ENCODE measurements at places on chromosomes 3 and 15. TPM values are rescaled to one million over a fixed set of nuclear protein-coding genes. Genes with fewer than 3 reads are reported as not detected.

RTP1 gene
- total RNA-seq, result not detected

PLXNB1 gene
- total RNA-seq, result 26.7 TPM

EAF2 gene
- 1.4 TPM for total RNA-seq

OXSR1 gene
- total RNA-seq, result 56.5 TPM

CYP8B1 gene
- not detected for total RNA-seq

NR2E3 gene
- total RNA-seq, result 0.27 TPM

RLBP1 gene
- total RNA-seq, result not detected

NDUFAF3 gene
- total RNA-seq, result 32.8 TPM

PEX11A gene
- total RNA-seq, result 3.1 TPM

PLXND1 gene
- total RNA-seq, result 362 TPM

KCNMB3 gene
- 1.6 TPM for total RNA-seq

ZNF501 gene
- 4.7 TPM for total RNA-seq

LIPC gene
- total RNA-seq, result 0.07 TPM

ELP6 gene
- total RNA-seq, result 28.2 TPM

PAQR5 gene
- total RNA-seq, result not detected

NPAP1 gene
- total RNA-seq, result not detected

TF gene
- not detected for total RNA-seq

ATP13A5 gene
- not detected for total RNA-seq

PCLAF gene
- total RNA-seq, result 93.0 TPM

FAM227B gene
- 5.7 TPM for total RNA-seq

TM4SF4 gene
- total RNA-seq, result not detected

DUOXA1 gene
- total RNA-seq, result not detected

ITIH1 gene
- total RNA-seq, result not detected

GOLGA6D gene
- total RNA-seq, result not detected

TRIM42 gene
- total RNA-seq, result not detected

WWTR1 gene
- 362 TPM for total RNA-seq

ATP13A4 gene
- not detected for total RNA-seq

UNC13C gene
- under 0.01 TPM for total RNA-seq

FANCD2OS gene
- total RNA-seq, result not detected

SCAMP5 gene
- 16.9 TPM for total RNA-seq

CCRL2 gene
- 14.6 TPM for total RNA-seq

C3orf85 gene
- not detected for total RNA-seq

GALNT15 gene
- 5.7 TPM for total RNA-seq

SPATA12 gene
- 0.07 TPM for total RNA-seq

ABI3BP gene
- total RNA-seq, result 36.0 TPM

TMIE gene
- 0.13 TPM for total RNA-seq

SECISBP2L gene
- total RNA-seq, result 54.8 TPM

MOBP gene
- total RNA-seq, result 0.13 TPM

CPN2 gene
- total RNA-seq, result not detected

EPHB3 gene
- total RNA-seq, result not detected

TGM4 gene
- total RNA-seq, result 0.13 TPM

C3orf20 gene
- 0.07 TPM for total RNA-seq

ANKRD34C gene
- not detected for total RNA-seq

ANAPC13 gene
- total RNA-seq, result 89.4 TPM

LDHAL6B gene
- not detected for total RNA-seq

CELF6 gene
- total RNA-seq, result not detected

CPNE9 gene
- total RNA-seq, result not detected

ROBO1 gene
- total RNA-seq, result 20.9 TPM

INSYN1 gene
- 0.14 TPM for total RNA-seq

CDC25A gene
- 25.3 TPM for total RNA-seq

UACA gene
- total RNA-seq, result 122 TPM

SAMMSON gene
- total RNA-seq, result not detected

SPINK8 gene
- total RNA-seq, result not detected

SLC9C1 gene
- total RNA-seq, result 0.57 TPM

PRR20G gene
- not detected for total RNA-seq

DYNLT2B gene
- total RNA-seq, result 9.3 TPM

RETNLB gene
- not detected for total RNA-seq

ZDHHC19 gene
- total RNA-seq, result not detected

All from thoracic aorta endothelial cell (primary cell).